ENCODE measurements at places on chromosomes 12 and 14.

DNA sequence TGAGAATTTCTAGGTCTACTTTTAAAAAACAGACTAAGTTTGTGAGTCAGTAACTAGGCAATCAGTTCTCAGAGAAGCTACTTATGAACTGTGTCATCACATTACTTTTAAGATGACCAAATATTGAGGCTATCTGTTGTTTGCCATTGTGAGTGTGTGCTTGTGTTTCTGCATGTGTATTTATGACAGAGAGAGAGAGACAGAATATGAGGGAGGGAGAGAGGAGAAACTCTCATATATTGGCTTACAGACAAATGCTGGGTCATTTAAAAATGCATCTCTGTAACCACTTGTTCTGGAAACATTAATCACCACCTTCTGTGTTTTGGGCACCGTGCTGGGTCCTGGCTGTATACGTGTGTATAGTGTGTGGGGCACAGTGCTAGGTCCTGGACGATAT, 161.5 kb upstream of the FRMD6 start:
- peak; percentile 72 for DNase-seq

GRCh38 chr12:75447691-75448393, 32.7 kb upstream of the GLIPR1 start:
- DNase-seq, result no peak

- DNase-seq, result no peak
Observed at GRCh38 chr14:103656031-103656755, 27.2 kb downstream of the KLC1 start.

GRCh38 chr12:113140706-113141105, 5.1 kb upstream of the RASAL1 start:
- no peak for DNase-seq

DNA sequence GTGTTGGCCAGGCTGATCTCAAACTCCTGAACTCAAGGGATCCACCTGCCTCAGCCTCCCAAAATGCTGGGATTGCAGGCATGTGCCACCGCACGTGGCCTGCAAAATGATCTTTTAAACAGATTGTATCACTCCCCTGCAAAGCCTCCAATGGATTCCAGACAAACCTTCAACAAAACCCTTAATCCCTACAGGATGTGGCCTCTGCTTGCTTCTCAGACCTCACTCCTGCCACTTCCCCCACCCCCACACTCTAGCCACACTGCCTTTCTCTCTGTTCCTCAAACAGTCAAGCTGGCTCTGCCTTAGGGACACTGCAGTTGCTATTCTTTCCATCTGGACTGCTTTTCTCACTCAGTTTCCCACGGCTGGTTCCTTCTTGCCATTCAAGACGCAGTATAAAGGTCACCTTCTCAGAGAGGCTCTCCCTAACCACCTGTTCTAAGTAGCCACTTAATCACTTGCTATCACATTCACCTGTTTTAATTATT, 47.3 kb upstream of the TMED10 start:
- DNase-seq, result no peak

DNA sequence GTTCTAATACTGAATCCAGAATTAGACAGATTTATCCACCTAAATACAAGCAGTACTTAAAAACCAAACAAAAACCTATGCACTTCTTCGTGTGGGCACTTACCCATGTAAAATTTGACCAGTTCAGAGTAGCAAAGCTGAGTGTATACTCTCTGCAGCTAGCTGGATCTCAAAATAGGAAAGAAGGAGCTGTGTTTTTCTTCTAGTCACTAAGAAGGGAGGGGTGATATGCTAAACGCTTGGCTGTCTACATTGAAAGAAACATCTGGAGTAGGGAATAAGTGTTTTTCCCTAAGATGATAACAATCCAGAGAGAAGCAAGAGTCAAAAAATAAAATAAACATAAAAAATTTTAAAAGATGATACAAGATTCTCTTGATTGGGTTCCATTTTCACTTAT, 20.0 kb downstream of the RBMS2 start:
- DNase-seq, result no peak

- DNase-seq, result no peak
Observed at GRCh38 chr12:2541631-2542204, 253.1 kb upstream of the FKBP4 start.

DNA sequence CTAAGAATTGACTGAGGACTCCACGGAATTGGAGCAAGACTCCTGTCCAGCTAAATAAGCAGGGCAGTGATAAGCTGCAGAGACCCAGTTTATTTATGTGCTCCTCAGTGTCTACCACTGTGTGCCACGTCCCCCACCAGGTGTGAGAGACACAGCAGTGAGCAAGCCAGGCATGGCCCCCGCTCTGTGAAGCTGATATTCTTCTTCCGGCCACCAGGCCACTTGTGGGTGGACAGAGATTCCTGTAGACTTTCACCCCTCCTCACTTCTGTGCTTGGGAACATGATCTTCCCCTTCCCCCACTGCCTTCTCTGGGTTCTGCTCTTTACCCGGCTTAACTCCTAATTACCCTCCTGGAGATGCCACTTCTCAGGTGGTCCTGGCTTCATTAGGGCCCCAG, 21.3 kb downstream of the BRAP start:
- no peak for DNase-seq

DNA sequence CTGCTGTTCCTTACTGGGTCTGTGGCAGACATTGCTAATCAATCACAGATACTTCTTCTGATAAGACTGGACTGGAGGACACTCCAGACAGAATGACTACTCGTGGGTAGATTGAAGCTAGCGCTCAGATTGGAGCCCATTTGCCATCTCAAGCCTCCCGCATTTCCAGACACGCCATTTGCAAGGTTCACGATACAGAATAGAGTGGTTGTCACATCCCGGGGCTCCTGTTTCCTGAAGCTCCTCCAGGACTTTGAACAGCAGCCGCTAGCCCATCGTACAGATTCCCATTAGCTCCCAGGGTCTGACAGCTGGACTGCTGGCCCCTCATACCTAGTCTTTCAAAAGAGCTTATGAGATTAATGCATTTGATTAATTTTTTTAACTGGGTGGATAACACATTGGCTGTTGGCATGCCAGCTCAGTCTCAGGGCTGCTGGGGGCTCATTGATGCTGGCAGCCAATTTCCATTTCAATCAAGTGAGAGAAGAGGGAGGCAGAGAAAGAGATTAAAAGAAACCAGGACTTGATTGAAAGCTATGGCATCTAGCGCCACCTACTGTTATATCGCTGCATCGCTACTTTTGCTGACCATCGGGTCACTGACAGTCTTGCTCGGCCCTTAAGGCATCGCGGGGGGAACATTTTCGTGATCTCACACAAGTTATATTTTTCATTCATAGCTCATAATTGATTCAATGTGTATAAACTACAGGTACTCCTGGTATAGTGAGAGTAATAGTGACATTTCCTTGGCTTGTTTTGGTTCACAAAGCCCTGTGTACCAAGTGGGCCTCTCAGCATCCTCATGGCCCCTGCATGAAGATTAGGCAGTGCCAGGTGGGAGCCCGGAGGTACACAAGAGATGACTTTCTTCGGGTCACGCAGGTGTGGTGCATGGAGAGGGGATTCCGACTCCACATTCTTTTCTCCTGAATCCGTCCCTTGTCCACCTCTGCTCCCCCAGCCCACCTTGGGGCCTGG, 78.6 kb downstream of the CCDC60 start:
- peak; percentile 25 for DNase-seq

DNA sequence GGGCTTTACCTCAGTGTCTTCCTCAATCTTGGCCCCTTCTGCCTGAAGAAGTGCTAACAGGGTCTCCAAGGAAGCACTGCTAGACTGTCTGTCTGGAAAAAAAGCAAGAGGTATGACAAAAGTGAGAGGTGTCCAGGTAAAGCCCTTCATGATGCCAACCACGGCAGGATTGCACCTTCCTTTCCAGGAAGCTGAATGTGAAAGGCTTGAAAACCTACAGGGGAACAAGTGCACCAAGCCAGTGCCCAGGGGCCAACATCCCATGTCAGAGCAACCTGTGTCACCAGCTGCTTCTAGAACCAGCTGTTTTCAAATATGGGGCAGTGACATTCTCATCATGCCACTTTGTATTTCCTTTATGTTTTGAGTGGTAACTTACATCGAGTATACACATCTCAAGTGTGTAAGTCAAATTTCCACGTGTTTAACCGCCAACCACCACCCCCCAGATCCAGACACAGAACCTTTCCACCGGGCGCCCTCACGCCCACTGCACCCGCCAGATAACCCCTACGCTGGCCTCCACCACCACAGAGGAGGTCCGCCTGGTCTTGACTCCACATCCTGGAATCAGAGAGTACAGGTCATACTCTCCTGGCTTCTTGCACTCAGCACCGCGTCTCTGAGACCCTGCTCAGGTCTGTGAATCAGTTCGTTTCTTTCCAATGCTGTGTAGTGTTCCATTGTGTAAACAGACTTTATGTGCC, 27.3 kb downstream of the VPS37B start:
- no peak for DNase-seq

DNA sequence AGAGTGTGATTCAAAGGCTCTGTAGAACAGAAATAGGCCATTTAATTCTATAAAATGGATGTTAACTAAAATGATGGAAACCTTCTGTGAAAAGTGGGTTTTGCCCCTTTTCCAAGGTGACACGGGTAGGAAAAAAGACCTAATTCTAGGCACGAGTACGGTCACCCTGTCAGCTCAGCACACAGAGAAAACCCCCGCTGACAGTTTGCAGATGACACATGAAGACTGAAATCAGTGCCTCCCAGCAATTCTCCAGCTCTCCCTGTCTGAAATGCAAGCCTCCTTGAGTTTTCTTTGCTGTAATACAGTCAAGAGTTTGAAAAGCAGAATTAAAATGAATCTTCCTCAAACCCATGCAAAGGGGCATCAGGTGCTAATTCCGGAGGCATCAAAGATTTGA, 230.0 kb downstream of the TMEM132D start:
- DNase-seq, result no peak

- DNase-seq, result no peak
Observed at GRCh38 chr14:56224691-56225681, 106.8 kb downstream of the PELI2 start.

DNA sequence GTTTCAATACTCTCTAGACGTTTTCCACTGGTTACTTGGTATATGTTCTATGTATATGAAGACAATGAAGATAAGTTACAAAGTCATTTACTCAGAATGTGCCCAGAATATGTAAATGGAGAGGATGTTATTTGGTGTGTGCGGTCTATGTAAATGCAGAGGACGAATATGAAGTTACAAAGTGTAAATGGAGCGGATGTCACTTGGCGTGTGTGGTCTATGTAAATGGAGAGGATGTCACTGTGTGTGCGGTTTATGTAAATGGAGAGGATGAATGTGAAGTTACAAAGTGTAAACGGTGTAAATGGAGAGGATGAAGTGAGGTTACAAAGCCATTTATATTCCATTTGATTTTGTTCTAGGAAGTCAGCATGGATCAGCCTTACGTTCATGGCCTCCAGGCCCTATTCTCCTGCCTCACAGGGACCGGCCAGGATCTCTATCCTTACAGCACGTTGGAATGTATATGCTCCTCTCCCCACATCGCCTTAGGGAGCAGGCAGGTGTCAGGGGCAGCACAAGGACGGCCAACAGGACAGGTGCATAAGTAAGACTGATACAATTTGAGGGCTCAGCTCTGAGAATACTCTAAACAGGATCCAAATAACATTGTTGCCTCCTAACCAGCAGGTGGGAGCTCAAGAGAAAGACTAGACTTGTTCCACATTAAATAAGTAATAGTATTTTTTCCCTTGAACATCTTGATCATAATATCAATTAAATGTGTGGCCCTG, 42.4 kb downstream of the GLRX5 start:
- DNase-seq, result no peak

GRCh38 chr14:100754020-100754419, 27.3 kb downstream of the DLK1 start:
- no peak for DNase-seq

DNA sequence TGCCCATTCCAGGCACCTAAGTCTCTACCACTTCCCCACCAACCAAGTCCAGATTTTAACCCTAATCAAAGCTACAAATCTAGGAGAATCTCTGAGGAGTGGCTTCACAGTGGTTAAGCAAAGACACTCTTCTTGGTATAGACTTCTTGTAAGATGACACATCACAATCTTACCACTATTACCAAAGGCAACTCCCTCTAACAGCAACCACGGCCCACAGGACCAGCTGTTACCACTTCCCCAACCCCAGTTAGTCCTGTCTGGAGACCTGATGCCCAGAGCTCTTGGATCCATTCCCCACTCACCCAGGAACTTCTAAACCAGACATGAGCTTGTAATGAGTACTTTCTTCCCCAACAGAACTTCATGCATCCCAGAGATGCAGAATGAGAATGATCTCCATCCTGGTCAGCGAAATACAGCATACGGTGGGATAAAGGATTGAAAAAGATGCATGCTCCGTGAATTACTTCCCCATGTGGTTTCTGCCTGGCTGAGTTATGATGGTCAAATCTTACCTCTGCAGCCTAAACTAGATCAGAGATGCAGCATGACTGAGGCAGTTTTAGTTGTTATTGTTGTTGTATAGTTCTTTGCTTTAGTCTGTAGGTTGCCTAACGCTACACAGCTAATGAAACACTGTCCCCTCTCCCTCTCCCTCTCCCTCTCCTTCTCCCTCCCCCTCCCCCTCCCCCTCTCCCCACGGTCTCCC, 87.7 kb upstream of the FOXN3 start:
- peak; percentile 50 for DNase-seq

DNA sequence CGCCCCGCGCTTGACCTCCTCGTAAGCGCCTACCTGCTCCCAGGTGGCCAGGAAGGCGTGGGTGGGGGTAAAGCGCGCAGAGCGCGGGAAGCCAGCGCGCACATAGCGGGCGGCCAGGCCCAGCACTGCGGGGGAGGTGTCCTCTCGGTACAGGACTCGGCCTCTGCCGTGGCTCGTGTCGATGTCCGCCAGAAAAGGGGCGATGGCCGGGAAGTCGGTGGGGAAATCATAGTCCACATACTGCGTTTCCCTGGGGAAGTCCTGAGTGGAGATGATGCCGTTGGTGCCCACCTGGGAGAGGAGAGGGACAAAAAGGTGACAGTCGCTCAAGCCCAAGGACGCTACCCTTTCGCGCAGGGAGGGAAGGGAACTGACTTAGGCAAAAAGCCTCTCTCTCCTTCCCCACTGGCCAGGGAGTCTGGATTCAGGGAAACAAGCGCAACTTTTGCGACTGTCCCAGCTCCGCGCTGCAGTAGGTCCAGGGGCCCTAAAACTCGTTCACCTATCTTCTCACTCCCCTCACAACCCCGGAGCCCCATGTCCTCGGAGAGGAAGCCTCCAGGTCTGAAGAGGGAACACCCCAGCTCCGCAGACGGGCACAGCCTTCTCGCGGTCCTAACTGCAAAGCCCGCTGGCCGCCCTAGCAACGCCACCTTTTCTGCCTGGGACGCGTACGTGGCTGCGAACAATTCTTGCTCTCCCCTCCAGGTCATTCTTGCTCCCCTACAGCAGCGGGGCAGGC, 815 bp downstream of the NID2 start:
- no peak for DNase-seq
